ENCODE measurements at places on chromosomes 13 and 19.

DNA sequence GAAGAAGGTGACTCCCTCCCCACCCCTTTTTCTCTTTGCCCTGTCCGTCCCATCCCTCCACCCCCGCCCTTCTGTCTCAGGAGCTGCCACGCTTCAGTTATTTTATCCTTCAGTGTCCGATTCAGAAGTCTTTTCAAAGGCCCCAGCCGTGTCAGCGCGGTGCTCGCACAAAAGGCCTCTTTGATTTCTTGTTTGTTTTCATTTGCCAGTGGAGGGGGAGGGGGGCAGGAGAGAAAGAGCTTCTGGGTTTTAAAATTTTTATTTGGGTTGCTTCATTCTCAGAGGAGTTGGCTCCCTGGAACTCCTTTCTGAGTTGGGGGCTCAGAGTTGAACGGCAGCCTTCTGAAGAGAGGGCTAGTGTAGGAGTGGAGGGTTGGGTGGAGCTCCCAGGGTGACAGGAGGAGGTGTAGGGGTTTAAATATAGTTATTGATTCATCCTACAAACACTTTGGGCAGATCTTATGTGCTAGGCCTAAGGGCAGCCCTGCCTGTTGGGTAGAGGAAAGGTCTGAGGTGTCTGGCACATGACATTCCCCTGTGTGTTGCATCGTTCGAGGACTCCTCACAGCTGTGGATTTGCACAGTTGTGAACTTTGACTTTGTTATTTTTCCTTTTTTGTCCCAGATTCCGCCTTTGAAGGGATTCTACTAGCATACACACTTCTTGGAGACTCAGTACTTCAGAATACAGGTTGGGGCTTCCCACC, 36.8 kb downstream of the NFIX start:
- DNase-seq, result no peak

DNA sequence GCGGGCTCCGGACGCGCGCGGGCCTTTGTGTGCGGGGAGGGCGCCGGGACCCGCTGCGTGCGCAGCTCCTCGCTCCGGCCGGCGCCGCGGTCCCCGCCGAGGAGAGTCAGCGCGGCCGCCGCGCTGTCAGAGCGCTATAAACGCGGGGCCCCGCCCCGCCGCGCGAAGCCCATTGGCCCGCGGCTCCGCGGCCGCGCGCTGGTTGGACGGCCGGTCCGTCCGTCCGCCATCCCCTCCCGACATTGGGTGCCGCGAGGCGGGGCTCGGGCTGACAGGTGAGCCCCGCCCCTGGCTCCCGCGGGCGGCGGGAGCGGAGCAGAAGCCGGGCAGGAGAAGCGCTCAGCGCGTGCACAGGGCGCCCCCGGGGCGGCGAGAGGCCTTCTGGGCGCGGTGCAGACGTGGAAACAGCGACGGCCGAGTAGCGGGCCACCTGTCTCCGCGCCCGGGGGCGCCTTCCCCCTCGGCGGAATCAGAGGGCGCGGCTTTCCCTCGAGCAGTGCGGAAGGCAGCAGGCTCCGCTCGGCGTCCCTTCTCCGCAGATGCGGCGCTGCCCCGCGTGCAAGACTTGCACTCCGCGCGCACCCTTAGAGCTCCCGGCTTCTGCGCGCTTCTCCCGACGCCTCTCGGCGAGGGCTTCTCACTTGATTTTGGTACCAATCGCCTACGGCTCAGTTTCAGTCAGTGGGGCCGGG, at the start of gene EFNB2:
EFNB2 (minus strand) TSS at position 111 of the 692 bp plus-strand sequence. CDS start 698 bp downstream, outside the sequence.
- DNase-seq, result peak; percentile 70

DNA sequence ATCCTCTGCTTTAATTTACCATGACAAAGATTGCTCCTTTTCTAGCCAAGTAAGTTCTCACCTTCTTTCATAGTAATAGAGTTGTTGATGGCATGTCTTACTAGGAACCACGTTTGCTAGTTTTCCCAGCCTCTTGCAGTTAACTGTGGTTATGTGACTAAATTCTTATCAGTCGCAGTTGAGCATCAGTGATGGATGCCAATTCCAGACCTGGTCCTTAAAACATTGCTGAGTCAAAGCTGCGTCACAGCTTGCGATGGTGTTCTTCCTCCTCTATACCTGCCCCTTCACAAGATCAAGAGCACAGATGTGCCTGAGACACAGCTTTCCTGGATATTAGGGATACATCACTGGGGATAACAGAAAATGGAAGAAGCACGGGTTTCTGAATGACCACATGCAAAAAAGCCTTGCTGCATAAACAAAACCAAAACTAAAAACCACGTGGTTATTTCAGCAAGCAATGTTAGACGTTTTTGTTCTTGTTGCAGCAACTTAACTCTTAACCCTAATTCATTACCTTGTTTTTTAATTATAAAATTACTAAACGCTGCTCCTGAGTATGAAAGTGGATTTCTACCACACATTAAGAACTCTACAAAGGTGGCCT, 97.6 kb upstream of the DACH1 start:
- no peak for DNase-seq

- DNase-seq, result no peak
Observed at GRCh38 chr19:38023671-38024541, 116.9 kb downstream of the SIPA1L3 start.

GRCh38 chr13:99276706-99277105, 18.5 kb upstream of the GPR18 start:
- DNase-seq, result no peak

DNA sequence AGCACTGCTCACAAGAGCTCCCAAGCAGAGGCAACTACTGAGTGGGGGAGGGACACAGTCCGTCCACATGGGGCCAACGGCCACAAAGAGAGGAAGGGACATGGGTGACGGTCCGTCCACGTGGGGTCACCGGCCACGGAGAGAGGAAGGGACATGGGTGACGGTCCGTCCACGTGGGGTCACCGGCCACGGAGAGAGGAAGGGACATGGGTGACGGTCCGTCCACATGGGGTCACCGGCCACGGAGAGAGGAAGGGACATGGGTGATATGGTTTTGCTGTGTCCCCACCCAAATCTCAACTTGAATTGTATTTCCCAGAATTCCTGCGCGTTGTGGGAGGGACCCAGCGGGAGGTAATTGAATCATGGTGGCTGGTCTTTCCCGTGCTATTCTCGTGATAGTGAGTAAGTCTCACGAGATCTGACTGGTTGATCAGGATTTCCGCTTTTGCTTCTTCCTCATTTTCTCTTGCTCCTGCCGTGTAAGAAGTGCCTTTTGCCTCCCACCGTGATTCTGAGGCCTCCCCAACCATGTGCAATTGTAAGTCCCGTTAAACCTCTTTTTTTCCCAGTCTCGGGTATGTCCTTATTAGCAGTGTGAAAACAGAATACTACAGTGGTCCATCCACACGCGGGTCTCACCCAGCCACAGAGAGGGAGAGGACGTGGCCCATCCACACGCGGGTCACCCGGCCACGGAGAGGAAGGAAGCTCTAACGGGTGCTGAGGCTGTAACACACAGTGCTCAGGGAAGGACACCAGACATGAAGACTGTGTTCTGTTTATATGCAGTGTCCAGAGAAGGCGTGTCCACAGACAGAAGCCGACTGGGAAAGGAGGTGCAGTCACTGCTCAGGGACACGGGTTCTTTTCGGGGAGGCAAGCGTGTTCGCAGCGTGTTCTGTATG, 48.5 kb downstream of the GAS6 start:
- DNase-seq, result peak; percentile 59

- no peak for DNase-seq
Observed at GRCh38 chr13:93476175-93476574, 249.6 kb downstream of the GPC6 start.

- DNase-seq, result no peak
Observed at GRCh38 chr19:40619333-40620160, 18.4 kb downstream of the LTBP4 start.

- no peak for DNase-seq
Observed at GRCh38 chr13:49248622-49249002, 887 bp downstream of the CDADC1 start.

- no peak for DNase-seq
Observed at GRCh38 chr13:51879133-51879532, 17.4 kb downstream of the CCDC70 start.

DNA sequence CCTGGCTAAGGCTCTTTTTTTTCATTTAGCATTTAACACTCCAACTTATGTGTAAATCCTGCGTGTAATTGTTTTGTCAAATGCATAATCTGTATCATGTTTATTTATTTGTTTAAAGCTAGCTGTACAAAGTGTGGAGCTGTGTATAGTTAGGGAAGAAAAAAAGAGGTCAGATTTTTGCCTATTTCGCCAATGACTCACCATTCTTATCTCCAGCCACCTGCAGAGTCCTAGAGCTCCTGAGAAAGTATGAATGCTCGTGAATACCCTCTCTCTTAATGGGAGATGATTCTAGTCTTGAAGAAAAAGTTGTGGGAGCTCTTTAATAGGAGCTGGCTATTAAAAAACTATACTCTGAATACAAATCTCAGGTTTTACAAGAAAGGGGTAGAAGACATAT, 778.8 kb upstream of the SLITRK5 start:
- DNase-seq, result no peak

DNA sequence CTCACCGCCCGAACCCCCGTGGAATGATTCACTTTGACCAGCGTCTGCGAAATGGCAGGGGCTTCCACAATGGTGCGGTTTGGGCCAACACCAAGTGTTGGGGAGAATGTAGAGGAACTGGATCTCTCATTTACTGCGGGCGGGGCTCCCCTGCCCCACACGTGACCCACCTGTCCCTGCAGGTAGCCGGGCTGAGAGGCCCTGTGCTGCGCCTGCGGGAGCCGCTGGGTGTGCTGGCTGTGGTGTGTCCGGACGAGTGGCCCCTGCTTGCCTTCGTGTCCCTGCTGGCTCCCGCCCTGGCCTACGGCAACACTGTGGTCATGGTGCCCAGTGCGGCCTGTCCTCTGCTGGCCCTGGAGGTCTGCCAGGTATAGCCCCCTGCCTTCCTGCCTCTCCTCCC, 5.8 kb upstream of the FLT3LG start:
- DNase-seq, result no peak

- no peak for DNase-seq
Observed at GRCh38 chr13:24662195-24663088, 17.8 kb upstream of the ATP12A start.

DNA sequence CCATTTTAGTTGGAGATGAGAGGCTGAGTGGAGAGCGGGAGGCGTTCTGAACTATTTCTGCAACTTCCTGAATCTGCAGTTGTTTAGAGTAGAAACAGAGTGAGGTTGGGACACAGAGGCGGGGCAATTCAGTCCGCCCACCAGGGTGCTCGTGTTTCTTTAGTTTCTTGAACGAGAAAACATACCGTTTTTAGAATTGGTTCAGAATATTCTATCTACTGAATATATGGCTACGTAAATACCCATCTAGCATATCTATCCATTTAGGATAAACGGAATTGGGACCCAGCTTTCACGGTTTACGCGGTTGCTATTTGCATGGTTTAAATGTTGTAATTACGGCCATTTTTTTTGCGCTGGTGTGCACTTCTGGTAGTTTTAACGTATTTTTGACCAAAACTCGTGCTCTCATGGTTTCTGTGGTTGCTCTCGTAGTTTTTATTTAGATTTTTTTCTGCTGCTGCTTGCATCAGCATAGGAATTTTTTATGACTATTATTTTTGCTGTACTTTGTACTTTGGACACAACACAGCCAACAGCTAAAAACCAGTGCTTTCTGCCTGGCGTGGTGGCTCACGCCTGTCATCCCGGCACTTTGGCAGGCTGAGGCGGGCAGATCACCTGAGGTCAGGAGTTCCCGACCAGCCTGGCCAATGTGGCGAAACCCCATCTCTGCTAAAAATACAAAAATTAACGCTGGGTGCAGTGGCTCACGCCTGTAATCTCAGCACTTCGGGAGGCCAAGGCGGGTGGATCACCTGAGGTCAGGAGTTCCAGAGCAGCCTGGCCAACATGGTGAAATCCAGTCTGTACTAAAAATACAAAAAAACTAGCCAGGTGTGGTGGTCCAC, 32.7 kb downstream of the TIMM13 start:
- DNase-seq, result peak; percentile 55

GRCh38 chr13:83503424-83503823, 378.9 kb downstream of the SLITRK1 start:
- no peak for DNase-seq

DNA sequence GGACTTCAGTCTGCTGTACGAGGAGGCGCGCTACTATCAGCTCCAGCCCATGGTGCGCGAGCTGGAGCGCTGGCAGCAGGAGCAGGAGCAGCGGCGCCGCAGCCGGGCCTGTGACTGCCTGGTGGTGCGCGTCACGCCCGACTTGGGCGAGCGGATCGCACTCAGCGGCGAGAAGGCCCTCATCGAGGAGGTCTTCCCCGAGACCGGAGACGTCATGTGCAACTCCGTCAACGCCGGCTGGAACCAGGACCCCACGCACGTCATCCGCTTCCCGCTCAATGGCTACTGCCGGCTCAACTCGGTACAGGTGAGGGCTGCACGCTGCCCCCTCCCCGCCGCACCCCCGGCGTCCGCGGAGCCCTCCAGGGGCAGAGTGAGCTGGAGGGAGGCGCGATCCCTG, 14.6 kb downstream of the KCTD15 start:
- no peak for DNase-seq

GRCh38 chr13:91141543-91142061, 205.9 kb upstream of the MIR17HG start:
- DNase-seq, result no peak

DNA sequence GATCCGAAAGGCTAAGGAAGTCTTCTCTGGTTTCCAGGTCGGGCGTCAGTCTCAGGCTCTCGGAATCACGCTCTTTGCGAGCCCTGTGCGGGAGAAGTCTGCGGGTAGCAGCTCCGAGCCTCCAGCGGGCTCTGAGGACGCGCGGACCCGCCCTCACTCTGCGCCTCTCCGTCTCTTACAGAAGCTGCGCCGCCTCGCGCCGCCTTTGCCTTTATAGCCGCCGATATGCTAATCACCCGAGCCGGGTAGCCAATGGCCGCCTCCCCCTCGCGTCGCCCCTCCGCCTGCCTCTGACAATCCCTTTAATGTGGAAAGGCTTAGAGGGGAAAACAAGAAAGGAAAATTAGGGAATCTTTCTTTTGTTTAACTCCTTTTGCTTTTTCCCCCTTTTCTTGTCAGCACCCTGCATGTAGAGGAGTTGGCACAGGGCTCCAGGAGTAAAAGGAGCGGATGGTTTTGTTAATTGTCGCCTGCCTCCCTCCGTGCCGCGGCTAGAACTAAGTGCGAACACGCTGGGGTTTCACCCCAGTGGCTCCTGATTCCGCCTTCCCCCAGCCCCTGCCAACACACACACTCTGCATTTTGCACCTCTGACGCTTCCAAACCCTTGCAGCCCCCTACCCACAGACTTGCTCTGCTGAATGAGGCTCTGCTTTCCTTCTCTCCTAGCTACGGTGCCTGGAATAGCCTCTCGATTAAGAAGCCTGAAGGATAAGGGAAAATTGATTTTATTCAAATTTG, at the start of gene PCDH8:
PCDH8 (minus strand) TSS at position 186 of the 741 bp plus-strand sequence. CDS start 204 bp downstream, outside the sequence.
- DNase-seq, result no peak

DNA sequence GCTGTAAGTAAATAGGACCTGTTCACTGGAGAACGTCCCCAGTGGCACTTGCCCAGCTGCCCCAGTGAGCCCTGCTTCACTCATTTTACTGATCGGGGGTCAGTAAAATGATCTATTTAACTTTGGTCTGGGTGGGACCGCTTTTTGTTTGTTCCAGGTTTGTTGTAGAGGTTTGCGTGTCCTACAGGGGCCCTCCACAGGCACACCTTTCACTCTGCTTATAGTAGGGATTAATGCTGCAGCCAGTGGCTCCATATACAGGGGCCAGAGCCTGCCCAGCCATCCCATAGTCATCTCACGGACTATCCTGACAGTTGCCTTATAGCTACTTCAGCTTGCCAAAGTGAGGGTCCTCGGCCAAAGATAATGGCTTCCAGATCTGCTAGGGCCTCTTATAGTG, 104.1 kb downstream of the DNAJC3 start:
- DNase-seq, result no peak

GRCh38 chr19:52198678-52199077, 8.8 kb downstream of the PPP2R1A start:
- no peak for DNase-seq

Data from GM12864 (cell line).